ENCODE measurements at places on chromosomes 11 and 22.
A peak's percentile ranks its signal among the peaks of the same experiment; 100 is the strongest.

- peak; percentile 5 for DNase-seq
These were observed 27.6 kb upstream of the SLC35C1 start for GRCh38 chr11:45777127-45777969.

GRCh38 chr11:44005956-44006355 lies 41.8 kb upstream of the ACCSL start:
- no peak for DNase-seq

DNA sequence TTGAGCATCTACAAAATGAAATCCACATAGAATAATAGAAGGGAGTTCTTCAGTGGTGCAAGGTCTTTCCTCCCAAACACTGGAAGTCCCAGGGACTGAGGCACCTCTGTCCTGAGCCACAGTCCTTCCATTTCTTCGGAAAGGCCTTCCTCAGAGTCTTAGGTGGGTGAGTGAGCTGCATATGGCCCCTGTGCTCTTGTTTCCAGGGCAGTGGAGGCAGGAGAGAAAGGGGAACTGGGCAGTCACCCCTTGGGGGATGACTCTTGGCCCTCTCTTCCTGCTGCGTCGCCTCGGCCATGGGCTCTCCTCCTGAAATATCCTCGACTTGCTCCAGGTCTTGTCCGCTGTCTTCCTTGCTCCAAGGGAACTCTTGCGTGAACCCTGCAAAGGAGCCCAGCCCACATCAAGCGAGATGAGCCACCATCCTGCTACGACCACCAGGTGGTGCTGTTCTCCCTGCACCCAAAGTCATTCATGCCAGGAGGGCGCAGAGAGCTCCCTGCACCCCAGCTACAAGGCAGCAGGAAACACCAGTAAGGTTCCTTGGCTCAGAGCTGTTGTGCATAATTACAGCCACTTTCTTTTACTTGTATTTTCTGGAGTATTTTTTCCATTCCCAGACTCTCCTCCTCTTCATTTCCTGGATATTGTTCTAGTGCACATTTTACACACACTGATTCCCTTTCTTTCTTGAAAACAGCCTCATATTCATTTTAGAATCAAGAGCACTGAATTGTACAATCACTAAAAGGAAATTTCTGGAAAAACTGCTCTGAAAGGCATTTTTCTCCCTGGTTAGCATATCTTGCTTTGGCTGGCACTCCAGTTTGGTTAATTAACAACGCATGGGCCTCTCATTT lies 397.8 kb downstream of the OPCML start:
- peak; percentile 29 for DNase-seq

- DNase-seq: no peak
These were observed 249.0 kb downstream of the ST3GAL4 start for GRCh38 chr11:126604461-126604860.

GRCh38 chr22:29607426-29607825 lies 4.0 kb downstream of the NF2 start:
- DNase-seq: no peak
